Cortex of kidney (tissue), 1 donor: ENCODE measurements at places on chromosomes 5 and 9.

GRCh38 chr5:78701795-78702410, 53.3 kb upstream of the LHFPL2 start:
- no peak for DNase-seq

GRCh38 chr9:8261737-8262136, 462.2 kb upstream of the DMAC1 start:
- DNase-seq: no peak

DNA sequence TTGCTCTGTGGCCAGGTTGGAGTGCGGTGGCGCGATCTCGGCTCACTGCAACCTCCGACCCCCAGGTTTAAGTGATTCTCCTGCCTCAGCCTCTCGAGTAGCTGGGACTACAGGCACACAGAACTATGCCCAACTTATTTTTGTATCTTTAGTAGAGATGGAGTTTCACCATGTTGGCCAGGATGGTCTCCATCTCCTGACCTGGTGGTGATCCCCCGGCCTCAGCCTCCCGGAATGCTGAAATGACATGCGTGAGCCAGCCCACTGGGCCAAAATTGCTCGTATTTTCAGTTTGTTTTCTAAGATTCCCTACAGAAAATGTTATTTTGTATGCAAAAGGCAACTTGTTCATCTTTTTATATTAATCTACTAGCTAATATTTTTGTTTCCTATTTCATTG, 782.6 kb downstream of the TLE1 start:
- DNase-seq: no peak

GRCh38 chr5:107538331-107538730, 132.4 kb downstream of the EFNA5 start:
- no peak for DNase-seq

DNA sequence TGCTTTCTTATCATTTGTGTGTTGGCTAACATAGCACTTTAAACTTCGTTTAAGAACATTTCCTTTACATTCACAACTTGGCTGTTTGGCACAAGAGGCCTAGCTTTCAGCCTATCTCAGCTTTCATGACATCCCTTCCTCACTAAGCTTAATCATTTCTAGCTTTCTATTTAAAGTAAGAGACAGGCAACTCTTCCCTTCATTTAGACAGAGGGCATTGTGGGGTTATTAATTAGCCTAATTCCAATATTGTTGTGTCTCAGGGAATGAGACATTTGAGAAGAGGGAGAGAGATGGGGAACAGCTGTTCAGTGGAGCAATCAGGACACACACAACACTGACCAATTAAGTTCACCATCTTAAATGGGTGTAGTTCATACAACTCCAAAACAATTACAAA, 51.0 kb upstream of the OR2K2 start:
- DNase-seq: no peak

DNA sequence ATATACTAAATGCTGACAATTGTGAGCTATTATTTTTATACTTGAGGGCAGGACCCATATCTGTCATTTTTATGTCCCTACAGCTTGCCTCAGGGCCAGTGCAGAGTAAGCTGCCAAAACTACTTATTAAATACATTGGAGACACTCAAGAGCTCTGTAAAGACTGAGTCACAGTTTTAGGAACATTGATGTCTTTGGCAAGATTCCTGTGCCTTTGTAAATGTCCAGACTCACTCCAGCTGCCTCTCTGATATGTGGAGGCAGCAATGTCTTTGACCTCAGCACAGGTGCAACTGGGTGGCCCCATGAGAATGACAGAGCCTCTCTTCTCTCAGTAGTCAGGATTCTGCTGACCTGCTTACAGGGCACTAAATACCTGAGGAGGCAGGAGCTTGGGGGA, 363.2 kb downstream of the OSTF1 start:
- DNase-seq: no peak

- no peak for DNase-seq
Measured at GRCh38 chr5:38319491-38319890, 61.1 kb downstream of the EGFLAM start.

- no peak for DNase-seq
Measured at GRCh38 chr5:123756318-123756665, 244.3 kb downstream of the CSNK1G3 start.

DNA sequence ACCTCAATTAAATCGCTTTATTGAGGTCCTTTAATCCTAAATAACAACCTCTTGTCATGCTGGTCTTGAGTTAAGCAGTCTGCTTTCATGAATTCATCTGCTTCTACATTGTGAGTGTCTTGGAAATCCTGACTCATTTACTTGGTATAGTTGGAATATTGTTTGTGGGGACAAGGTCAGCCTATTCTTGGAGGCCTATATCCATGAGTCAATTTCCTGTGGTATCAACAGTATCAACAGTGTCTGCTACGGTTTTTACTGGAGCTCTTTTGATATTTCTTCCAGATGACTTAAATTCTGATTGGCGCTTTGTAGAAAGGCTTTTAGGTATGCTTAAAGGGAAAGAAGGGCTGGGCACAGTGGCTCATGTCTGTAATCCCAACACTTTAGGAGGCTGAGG, 71.2 kb upstream of the PARP8 start:
- no peak for DNase-seq

DNA sequence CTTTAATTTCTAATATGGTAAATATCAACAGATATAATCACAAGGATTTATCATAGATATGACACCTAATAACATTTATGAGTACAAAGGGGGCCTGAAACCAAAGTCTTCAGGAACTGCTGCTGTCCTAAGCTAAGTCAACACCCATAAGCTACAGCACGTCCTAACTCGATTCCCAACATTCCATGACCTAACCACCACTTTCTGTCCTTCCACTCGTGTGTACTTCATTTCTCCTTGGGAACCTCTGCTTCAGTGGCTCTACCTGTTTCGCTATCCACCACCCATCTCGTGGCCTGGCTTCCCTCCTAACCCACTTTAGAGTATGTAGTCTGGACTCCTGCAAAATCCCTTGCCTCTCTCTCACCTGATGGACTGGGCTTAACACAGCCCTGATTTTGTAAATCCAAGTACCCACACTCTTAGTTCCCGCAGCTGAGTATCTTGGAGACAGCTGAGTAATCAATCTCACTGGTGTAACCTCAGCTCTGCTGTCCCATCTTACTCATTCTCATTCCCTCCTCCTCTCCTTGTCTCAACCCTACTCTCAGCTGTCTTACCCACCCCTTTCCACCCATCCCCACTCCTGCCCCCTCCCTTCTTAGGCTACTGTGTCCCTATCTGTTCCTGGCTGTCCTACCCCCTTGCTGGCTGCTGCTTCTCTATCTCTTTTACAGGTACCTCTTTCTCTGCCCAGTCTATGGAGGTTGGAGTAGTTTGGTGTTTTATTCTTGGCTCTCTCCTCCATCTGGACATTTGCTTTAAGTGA, 101.8 kb downstream of the MAST4 start:
- no peak for DNase-seq

- DNase-seq: no peak
Measured at GRCh38 chr9:130159057-130159456, 13.1 kb upstream of the NCS1 start.

DNA sequence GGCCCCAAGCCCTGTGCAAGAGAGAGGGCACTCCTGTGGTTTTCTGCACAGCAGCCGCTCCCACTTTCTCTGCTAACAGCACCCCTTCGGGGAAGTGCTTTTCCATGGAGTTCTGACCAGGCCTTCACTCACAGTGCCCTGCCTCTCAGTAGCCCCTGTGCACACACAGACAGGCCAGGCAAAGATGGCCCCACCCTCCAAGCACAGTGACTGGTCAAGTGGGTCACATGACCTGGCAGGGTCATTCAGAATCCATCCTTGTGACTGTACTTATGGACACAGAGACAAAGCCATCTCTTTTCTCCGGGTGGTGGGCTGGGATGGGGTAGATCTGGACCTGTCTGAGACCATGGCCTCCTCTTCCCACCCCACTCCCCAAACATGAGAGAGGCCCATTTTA, 82.5 kb downstream of the PSD2 start:
- no peak for DNase-seq

DNA sequence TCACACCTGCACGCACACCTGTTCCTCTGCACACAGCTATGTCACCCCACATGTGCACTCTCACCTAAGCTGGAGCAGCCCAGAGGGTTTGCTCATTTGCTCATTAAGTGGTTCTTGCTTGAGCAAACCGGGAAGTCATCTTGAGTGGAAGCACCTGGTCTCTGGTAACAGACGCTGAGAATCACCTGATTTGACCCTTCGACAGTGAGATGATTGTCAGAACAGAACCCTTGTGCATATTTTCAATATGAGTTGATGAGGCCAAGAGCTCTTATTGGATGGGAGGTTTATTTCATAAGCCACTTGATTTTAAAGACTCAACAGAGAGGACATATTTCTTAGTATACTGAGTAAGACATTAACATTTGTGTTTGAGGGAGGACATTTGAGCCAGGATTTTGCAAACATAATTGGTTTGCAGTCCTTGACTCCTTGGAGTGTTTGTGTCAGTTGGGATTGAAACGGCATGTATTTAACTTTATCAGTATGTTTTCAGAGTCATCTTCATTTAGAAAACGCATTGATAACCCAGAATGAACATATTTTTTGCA, 22.1 kb upstream of the LPCAT1 start:
- DNase-seq: no peak

GRCh38 chr5:135999406-136000139, 29.2 kb upstream of the TGFBI start:
- DNase-seq: no peak

DNA sequence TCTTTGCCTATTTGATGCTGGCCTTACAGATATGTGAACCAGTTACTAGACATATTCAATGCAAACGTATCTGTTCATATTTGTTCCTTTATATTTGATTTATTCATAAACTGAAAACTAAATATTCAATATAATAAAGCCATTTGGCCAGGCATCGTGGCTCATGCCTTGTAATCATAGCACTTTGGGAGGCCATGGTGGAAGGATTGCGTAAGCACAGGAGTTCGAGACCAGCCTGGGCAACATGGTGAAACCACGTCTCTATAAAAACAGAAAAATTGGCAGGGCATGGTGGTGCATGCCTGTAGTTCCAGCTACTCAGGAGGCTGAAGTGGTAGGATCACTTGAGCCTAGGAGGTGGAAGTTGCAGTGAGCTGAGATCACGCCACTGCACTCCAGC, 49.2 kb upstream of the CTNNAL1 start:
- DNase-seq: no peak

DNA sequence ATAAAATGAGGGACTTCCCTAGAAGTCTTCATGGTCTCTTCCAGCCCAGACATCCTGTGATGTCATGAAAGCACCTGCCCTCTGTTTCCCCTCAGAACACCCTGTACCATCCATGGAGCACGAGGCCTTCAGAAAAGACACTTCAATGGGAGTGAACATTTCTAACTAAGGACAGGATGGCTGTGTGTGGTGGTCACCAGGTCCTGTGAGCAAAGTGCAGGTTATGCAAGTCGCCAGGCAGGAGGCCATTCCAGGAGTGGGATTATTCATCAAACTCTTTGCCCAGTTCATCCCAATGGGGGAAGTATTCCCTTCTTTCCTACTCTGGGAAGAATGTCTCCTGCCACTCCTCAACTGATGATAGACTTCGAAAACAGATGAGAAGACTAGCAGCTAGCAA, 80.5 kb downstream of the SLC1A3 start:
- DNase-seq: no peak

GRCh38 chr5:75286211-75286773, 49.6 kb upstream of the ANKRD31 start:
- DNase-seq: no peak
